ENCODE measurements at places on chromosomes 6 and 20.

DNA sequence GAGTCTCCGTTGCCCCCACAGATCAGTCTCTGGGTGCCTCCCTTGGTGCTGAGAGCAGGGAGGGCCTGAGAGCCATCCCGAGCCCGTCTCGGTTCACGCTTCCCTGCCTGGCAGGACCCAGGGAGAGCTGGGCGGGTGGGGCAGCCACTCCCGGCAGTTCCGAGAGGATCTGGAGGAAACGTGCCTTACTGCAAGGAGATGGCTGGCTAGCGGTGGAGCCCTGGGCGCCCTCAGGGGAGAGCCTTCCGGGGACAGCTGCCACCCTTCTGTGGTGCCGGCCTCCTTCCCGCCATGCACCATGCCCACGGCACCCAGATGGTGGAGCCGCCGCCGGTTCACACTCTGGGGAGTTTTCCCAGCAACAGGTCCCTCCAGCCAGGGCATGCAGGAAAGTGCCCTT lies 45.8 kb upstream of the SLCO4A1 start:
- no peak for DNase-seq

- no peak for DNase-seq
These were observed 28.5 kb downstream of the NEDD9 start for GRCh38 chr6:11204005-11204399.

DNA sequence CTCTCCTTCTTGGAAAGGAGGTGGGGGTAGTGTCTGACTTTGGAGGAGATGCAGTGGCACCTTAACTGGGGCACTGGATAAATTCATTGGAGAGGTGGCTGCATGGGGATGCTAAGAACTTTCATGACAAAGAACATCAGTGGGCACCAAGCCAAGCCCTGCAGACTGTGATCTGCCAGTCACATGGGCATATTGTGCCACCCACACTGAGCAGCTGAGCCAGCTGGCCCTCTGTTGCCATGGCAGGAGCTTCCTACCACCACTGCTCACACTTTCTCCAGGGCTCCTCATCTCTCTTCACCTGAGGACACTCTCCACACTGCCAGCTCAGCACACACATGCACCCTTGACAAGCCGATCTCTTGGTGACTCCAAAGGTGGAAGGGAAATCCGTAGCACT lies 715.6 kb downstream of the QKI start:
- no peak for DNase-seq

DNA sequence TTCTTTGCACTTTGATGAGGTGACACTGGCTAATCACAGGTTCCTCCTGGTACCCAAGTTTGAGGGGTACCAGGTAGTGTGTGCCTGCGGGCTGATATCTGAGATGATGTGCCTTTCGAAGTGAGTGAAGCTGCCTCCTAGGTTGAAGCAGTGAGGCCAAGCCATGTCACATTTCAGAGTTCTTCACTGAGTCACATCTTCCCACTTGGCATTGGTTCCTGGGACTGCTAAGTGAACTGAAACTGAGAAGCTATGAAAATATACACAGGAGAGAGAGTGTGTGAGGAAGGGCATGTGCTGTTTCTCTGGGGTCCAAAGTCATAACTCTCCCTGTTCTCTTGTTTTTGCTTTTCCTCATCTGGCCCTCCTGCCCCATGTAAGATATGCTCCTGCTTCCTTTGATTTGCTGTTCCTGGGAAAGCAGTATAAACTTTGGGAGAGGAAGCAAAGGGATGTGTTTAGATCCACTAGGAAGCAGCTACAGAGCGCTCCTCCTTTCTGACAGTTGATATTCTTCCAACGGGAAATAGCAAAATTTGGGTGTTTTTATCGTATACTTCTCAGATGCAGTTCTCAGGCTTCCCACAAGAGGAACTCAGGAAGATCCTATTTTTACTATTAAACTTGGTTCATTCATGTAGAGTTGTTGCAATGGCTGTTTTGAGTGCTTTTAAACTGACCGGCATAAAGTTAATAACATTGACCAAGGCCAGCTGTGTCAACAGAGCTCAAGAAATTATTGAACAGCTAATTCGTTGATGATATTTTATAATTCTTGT lies 153.7 kb downstream of the MOXD1 start:
- DNase-seq = no peak

GRCh38 chr6:91780270-91780669 lies 1193.4 kb upstream of the MAP3K7 start:
- no peak for DNase-seq

- no peak for DNase-seq
These were observed 120.2 kb downstream of the MBOAT1 start for GRCh38 chr6:20092071-20092566.
